ENCODE measurements at places on chromosomes 13 and 19.

DNA sequence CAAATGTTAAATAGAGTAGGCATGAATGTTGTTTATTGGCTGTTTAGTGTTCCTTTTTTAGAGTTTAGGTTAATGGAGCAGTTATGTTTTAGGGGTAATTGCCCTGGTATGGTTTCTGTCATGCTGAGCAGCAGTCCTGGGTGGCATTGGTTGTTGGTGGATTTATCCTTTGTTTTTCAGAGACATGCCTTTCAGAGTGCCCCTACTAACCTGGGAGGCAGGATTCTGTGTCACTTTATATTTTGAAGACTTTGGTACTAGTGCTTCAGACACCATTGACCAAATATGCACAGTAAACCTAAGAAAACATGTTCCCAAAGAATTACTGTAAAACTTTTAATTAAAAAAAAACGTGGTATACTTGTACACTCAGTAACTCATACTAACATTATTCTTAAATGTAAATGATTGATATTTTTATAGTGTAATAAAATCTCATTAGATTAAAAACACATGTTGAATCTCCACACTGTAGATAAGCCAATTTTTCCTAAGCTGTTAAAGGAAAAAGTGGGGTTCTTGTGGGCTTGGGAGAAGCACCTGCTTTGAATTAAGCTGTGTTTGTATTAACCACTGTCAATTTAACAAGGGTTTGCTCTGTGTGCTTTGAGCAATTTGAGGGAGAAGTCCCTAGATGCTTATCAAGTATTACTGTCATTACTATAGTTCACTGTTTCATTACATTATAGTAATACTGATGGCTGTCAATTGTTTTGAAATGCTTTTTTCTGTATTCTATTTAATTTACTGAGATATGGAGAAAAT lies 133.2 kb downstream of the LMO7 start:
- no peak for DNase-seq

DNA sequence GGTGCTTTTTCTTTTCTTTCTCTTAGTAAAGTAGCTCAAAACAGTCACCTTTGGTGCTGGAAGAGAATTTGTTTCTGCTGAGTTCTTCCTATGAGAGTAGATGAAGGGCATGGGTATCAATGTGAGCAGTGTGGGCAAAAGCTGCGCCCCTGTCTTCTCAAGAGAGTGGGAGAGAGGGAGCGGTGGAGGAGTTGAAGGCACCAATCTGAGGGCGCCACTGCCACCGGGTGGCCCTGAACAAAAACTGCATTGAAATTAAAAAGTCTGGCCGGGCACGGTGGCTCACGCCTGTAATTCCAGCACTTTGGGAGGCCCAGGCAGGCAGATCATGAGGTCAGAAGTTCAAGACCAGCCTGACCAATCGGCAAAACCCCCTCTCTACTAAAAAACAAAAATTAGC lies 28.7 kb upstream of the EPHX3 start:
- DNase-seq: no peak

GRCh38 chr13:113126265-113127150 lies 3.9 kb downstream of the F10 start:
- no peak for DNase-seq

DNA sequence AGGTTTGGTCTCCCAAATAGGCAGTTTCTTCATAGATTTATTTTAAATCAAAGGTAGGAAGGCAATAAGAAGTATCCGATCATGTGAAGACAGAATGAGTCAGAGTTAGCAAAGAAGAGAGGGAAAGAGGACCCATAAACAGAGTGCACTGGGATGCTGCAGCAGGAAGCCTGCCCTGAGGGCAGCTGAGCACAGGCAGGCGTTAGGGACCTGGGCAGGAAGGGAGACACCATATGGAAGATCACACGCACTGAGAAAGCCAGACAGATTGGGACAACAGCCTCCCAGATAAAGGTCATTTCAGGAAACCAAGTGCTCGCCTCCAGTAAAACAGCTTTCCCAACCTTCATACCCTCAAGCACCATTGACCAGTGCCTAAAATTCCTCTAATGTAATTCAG lies 598.0 kb downstream of the EFNB2 start:
- DNase-seq: no peak

DNA sequence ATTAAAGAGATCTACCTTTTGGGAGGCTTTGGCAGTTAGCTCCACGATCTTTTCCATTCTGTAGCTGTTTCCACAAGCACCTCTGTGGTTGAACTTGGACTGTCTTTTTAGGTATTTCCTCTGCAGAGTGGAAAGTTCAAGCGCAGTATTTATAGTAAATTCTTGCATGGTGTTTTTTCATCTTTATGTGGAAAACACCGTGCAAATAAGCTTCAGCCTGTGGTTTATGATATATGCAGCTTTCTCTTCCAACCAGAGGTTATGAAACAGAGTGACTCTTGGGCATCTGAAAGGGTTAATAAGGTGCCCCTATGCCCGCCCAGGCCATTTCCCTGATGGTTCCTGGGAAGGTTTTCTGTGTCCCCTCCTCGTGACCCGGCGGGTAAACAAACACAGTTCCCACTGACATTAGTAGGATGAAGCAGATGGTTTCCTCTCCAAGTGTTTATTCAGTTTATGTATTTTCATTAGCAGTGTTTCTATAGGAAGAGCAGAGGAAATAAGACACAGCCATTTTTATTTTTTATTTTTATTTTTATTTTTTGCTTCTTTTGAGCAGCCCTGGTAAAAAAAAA lies 39.7 kb upstream of the RNF113B start:
- no peak for DNase-seq

DNA sequence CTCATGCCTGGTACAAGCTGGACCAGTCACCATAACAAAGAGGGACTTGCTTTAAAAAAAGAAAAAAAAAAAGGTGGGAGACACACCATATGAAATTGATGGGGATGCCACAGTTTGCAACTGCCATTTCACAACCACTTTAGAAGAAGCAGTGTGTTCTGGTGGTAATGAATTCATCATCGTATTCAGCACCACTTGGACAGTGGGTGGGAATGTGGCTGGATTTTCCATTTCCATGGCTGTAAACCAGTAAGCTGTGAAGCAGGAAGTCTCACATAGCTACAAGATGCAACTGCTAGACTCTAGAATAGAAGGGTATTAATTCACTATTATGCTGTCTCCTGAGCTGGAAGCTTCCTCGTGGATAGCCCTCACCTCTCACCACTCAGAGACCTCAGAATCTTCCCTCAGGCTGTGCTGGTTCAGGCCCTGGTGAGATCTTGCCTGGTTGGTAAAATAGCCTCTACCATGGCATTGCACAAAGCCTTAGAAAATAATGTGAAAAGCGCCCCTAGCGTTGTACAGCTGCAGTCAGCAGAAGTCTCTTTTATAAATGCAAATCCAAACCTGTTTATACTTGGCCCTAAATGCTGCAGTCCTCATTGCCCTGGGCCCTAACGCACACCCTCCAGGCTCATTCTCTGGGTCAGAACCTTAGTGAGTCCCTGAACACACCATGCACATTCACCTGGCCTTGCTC lies 150.7 kb downstream of the KCTD15 start:
- no peak for DNase-seq

GRCh38 chr13:42048684-42049453 lies 421 bp downstream of the DGKH start:
- peak; percentile 85 for DNase-seq

DNA sequence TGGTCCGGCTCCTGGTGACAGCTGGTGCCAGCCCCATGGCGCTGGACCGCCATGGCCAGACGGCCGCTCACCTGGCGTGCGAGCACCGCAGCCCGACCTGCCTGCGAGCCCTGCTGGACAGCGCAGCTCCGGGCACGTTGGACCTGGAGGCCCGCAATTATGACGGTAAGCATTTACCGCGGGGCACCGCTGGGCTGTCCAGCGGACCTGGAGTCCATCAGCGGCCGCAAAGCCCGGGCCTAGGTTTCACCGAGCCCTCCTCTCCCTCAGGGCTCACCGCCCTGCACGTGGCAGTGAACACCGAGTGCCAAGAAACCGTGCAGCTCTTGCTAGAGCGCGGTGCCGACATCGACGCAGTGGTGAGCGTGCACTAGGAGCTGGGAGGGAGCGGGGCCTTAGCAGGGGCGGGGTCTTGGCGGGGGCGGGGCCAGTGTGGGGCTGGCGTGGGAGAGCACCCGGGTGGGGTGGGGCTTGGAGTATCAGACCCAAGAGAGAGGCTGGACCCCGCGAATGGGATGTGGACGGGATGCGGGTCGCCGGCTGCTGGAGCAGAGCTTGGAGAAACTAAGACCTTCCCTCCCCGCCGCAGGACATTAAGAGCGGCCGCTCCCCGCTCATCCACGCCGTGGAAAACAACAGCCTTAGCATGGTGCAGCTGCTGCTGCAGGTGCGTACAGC lies 8.7 kb downstream of the BCL3 start:
- DNase-seq: no peak

- peak; percentile 76 for DNase-seq
Observed at GRCh38 chr13:30787738-30788525, 52.6 kb downstream of the ALOX5AP start.

- no peak for DNase-seq
Observed at GRCh38 chr19:15123031-15123890, 16.1 kb downstream of the SYDE1 start.

- DNase-seq: no peak
Observed at GRCh38 chr13:66915596-66916185, 314.4 kb downstream of the PCDH9 start.

DNA sequence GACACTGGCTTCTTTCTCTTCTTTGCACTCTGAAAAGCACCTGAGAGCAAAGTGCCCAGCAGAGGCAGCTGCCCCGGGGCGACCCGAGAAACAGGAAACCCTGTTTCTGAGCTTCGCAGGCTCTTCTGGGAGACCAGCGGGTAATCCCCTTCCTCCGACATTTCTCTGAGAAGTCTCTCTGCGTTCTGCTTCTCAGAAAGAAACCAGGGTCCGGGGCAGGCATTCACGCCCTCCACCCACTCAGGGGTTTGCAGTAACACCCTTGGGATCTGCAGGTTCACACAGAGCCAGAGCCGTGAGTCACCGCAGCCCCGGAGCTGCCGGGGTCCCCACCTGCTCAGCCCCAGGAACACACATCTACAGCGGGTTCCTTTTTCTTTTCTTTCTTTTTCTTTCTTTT lies 86.0 kb downstream of the GADD45B start:
- DNase-seq: peak; percentile 38

DNA sequence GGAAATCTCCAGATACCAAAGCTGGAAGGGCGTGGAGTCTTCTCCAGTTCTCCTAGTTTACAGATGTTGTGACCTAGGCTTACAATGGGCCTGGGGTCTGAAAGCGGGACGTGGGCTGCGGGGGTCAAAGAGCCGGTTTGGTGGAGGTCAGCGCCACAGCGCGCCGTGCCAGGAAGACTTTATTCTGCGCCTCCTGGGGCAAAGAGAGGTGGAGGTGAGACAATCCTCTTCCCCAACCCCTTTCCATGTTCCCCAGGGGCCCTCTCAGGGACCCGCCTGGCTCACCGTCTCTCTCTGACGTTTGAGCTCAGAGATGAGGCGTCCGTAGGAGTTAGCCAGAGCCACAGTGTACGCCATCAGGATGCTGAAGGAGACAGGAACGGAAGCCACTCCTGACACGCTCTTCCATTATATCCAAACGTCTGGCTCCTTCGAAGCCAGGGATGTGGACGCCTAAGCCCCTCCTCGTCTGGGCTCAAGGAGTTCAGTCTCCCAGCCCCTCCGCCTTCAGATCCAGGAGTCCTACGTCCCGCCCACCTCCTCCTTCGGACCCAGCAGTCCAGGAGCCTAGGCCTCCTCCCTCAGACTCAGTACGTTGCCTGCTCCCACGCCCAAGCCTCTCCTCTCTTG lies 776 bp upstream of the LENG1 start:
- DNase-seq: no peak

DNA sequence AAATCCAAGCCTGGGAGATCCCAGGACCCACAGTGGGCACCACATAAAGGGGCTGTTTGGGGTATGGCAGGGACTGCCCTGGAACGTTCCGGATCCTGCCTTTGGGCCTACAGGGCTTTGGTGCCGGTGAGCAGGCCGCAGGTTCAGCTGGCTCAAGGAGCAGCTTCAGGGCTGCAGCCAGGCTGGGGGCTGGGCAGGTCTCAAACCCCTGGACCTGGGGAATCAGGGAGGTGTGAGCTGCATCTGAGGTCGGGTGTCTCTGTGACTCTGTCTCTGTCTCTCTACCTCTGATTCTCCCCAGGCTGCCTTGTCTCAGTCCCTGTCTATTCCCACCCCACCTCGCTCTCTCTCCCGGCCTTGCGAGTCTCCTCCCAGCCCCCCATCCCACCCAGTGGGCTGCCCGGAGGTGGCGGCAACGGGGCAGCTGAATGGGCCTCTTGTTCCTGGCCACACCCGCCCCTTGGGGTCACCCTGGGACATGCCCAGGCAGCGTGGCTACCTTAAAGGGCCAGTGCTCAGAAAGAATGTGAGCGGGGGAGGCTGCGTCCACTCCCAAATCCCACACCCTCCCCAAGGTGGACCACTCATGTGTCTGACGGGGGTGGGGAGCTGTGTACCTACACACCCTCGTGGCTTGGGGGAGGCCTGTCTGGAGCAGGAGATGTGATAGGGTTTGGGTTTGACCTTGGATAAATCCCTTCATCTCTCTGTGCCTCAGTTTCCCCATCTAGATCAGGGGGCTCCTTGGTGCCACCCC lies 31.1 kb downstream of the NFIC start:
- no peak for DNase-seq

GRCh38 chr13:50156140-50156539 lies 140.9 kb downstream of the KCNRG start:
- DNase-seq: no peak

- DNase-seq: no peak
Observed at GRCh38 chr13:20370815-20371421, 138.8 kb upstream of the GJB6 start.

DNA sequence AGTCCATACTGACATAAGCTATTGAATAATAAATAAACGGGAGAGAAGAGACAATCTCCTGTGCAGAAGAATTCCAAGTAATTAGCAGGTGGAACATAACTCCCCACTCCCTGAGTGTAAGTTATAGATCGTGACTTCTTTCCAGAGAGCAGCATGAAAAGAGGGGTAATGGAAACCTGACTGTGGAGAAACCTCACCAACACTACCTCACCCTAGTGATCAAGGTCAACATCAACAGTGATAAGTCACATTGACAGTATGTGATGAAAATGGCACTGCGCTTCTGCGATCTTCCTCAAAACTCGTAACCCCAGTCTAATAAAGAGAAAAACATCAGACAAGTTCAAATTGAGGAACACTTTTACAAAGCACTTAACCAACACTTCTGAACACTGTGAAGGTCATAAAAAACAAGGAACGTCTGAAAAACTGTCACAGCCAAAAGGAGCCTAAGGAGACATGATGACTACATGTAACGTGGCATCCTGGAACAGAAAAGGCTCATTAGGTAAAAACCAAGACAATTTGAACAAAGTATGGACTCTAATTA lies 19.8 kb downstream of the CAB39L start:
- DNase-seq: peak; percentile 74
